Fibroblast of skin of scalp (primary cell): ENCODE measurements at places on chromosomes 4 and X.

DNA sequence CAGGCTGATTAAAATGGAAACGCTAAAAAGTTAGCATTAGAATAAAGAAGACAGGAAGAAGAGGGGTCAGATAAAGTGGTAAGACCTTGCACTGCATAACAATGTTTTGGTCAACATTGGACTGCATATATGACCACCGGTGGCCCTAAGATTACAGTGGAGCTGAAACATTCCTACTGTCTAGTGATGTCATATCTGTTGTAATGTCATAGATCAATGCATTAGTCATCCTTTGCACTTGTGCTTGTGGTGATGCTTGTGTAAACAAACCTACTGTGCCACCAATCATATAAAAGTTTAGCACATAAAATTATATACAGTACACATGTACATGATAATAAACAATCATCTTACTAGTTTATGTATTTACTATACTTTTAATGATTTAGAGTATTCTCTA lies 73.0 kb downstream of the TMEM165 start:
- DNase-seq: peak; percentile 54

DNA sequence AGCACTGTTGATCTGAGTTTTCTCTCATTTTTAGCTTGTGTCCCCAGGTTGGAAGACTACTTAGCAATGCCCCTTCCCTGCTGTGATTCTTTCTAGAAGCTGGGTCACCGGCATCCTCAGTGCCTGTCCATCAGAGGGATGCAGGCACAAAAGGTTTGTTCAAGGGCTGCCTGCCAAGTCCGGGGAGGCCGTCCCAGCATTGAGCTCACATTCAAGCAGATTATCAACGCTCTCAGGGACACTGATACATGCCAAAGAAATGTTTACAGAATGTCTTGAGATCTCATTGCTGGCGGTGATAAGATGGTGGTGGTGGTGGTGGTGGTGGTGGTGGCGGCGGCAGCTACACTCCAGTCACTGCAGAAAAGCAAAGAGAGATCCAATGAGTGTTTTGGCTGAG lies 79.6 kb upstream of the VCX3A start:
- DNase-seq: no peak

GRCh38 chrX:54087661-54088060 lies 43.4 kb upstream of the PHF8 start:
- peak; percentile 22 for DNase-seq

DNA sequence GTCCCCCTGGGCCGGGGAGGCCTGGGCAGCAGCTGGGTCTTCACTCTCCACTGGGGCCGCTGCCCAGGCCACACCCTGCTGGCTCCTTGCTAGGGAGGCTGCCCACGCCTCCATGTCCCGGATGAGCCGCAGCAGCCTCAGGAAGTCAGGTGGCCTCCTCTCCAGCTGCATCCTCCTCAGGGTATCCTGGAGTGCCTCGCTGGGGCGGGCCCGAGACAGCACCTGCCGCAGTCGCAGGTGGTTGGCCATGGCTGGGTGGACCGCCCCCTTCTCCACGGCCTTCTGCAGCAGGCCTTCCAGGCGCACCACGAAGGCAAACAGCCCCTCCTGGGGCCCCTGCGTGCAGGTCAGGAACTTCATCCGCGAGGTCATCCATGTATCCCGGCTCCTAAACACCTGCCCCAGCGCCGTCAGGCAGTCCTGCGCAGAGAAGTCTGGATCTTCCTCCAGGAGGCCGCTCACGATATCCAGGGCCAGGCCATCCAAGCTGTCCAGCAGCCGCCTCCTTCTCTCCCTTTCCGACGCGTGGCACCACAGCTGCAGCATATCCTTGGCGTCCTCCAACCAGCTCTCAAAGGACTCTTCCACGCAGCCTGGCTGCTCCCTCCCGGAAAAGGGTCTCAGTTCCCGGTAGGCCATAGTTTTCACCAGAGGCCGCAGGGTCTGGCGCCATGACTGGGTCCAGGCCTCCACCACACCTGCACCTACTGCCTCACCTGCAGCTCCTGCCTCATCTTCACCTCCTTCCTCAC lies 2.1 kb downstream of the PNMA6F start:
- DNase-seq: no peak

DNA sequence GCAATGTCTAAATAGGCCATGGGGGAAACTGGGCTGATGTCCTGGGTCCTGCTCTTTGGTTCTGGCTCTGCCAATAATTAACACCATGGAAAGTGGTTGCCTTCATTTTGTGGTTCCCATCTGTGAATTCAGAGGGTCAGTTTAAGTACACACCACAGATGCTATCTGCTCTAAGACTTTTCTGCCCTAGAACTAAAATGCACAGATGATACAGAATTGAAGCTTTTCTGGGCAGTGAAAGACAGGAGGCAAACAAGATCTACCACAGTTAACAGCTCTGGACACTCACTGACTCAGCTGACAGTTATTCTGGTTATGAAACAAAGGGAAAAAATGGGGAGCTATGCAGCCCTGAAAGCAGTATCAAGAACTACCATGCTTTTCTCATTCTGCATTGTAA lies 37.3 kb downstream of the APBB2 start:
- DNase-seq: peak; percentile 84

GRCh38 chrX:110208092-110208491 lies 109.8 kb downstream of the AMMECR1 start:
- DNase-seq: no peak

- no peak for DNase-seq
Observed at GRCh38 chr4:178599521-178599920, 1157.3 kb upstream of the AGA start.

DNA sequence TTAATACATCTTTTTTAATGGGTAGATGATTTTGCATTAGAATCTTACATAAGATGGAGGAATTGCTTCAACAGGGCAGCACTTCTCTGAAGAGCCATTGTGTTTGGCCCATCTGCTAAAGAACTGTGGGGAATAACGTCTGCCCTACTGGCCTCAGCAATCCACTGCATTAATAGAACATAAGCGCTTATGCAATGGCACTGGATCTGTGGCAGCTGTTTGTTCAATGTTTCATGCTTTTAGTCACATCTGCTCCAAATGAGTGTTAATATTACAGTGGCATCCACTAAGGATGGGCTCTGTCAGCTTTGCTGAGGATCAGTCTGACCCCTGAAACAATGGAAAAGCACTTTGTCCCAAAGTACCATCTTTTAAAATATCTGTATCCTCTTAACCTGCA lies 279.0 kb upstream of the GK2 start:
- DNase-seq: no peak

DNA sequence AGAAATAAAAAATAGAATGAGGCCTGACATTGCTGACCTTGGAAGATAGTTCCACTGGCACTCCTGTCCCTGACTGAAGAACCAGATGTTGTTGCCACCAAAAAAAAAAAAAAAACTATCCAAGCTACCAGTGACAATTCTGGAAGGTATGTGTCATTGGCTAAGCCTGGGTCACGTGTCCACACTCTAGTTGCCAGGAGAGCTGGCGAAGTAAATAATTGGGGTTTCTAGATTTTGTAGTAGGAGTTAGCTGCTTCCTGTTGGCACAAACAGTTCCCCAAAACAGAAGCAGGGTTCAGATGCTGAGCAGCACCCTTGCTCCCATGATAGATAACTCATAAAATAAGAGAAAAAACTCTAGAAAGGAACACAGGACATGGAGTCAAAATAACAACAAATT lies 20.5 kb downstream of the MND1 start:
- no peak for DNase-seq

- no peak for DNase-seq
Observed at GRCh38 chr4:108191269-108191914, 22.7 kb upstream of the LEF1 start.

- DNase-seq: peak; percentile 35
Observed at GRCh38 chr4:116665716-116666115, 419.7 kb downstream of the TRAM1L1 start.

DNA sequence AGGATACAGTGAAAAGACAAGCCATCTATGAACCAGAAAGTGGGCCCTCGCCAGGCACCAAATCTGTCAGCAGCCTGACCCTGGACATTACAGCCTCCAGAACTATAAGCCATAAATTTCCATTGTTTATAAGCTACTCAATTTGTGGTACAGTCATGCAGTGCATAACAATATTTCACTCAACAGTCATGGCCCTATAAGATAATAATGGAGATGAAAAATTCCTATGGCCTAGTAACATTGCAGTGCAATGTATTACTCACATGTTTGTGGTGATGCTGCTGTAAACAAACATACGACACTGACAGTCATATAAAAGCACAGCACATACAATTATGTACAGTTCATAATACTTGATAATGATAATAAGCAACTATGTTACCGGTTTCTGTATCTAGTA lies 17.1 kb upstream of the TLR1 start:
- no peak for DNase-seq

- DNase-seq: peak; percentile 88
Observed at GRCh38 chr4:19936476-19936875, 315.2 kb upstream of the SLIT2 start.

DNA sequence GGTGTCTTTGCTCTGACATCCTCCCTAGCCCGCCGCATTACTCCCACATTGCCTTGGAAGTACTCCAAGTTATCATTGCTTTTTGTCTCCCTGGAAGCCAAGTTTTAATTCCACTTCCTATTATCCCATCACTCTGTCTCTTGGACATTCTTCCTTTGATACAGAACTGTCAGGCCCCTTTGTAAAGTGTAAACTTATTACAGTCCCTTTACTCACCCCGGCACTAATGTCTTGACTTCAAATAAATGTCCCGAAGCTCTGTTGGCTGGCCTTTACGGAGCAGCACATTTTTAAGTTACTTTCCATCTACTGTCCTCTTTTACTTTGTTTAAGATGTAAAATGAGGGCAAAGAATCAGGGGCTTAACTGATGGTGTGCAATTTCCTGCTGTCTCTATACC lies 223.5 kb upstream of the IGFBP7 start:
- no peak for DNase-seq

GRCh38 chr4:62051332-62051731 lies 851.2 kb downstream of the ADGRL3 start:
- no peak for DNase-seq

DNA sequence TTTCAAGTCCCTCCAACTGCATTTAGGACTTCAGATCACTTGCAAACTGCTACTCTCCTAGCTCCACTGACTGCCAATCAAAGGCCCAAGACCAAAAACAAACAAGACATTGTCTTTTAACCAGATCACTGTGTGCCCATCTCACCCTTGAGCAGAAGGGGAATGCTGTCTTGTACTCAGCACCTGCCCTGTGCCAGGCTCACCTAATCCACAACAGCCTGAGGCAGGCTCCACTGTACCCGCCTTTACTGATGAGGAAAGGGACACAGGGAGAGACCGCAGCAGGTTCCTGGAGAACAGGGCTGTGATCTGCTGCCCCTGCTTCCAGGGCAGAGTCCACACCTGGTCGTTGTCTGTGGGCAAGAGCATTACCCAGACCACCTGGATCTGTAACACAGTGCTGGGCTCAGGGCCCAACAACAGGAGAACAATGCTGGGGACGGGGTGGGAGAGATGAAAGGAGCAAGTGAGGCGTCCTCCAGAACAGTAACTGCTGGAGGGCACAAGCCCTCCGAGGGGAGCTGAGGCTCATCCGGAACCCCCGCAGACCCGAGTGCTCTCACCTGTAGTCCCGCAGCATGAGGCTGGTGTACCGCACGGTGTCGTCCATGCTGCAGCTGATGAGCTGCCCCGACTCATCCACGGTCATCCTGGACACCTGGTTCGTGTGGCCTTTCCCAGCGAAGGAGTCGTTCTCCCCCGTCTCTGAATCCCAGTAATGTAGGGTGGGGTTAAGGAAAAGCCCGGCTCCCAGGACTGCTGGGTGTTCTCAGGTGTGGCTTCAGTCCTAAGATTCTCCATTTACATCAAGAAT lies 33.9 kb downstream of the WDR1 start:
- no peak for DNase-seq

DNA sequence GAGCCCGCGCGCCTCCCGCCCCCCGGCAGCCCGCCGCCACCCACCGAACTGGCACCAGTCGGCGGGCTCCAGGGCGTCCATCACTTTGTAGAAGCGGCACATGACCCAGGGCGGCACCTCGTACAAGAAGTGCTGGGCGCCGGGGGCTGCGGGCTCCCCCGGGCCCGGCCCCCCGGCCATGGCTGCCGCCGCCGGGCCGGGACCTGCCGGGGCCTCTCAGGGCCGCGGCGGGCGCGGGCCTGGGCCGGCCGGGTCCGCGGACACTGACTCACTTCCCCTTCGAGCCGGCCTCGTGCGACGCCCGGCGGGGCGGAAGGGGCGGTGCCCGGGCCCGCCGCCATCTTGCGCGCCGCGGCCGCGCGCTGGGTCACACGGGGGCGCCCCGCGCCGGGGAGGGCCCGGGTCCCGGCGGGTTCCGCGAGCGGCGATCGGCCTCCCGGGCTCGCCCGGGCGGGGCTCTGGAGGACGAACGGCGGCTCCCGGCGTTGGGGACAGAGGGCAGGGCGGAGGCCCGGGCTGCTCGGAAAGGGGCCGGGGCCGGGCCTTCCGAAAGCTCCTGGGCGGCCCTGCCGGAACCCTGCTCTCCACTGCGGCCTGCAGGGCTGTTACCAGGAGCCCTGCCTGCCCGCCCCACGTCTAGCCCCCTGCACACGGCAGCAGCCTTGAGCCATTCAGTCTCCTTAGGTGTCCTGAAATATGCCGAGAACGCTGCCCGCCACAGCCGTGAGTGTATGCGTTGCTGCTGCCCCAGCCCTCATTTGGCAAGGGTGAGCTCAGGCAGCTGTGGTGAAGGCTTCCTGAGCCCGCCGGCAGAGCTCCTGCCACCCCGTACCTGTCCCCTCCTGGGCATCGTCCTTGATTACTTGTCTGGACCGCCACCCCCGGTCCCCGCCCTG lies at the start of gene IRAK1:
TSS of gene IRAK1 (minus strand) at position 270 of the 896 bp plus-strand sequence. CDS start at position 180, 90 bp downstream.
- DNase-seq: peak; percentile 66

- no peak for DNase-seq
Observed at GRCh38 chr4:137543648-137544047, 11.4 kb upstream of the PCDH18 start.

DNA sequence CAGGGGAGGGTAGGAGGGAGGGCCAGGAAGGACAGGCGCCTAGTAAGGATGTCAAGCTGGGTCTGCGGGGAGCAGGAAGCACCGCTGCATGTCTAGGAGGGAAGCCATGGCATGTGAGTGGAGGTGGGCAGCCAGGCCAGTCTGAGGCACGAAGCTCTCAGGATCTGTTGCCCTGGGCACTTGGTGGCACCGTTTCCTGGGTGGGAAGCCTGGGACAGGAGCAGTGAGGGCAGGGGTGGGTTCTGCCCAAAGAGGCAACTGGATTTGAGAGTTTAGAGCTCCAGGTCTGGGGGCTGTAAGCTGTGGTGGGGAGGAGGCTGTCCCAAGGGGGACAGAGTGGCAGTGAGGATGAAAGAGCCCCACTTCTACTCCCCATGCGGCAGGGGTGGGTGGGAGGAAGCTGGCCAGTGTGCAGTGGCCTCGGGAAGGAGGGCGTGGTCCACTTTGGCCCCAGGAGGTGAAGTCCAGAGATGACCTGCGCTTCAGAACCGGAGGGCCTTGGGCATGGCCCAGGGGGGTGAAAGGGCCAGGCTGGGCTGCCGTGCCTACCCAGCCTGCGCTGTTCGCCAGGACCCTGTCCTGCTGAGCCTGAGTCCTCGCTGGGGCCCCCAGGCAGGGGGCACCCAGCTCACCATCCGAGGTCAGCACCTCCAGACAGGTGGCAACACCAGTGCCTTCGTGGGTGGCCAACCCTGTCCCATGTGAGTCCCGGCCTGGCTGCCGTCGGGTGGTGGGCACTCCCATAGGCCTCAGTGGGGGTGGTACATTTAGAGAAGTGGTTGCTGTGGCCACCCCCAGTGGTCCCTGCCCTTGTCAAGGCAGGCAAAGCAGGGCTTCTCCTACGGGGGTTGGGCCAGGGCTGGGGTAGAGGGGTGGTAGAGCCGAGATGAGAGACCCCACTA lies 8.3 kb upstream of the SRPK3 start:
- DNase-seq: no peak
